Esophagus squamous epithelium (tissue), 5 donors: ENCODE measurements at places on chromosomes 11 and 22.

GRCh38 chr11:2084721-2085120 is 54.5 kb downstream of the IGF2 start:
- no peak for DNase-seq

- no peak for DNase-seq
These were observed 6.2 kb downstream of the TUB start for GRCh38 chr11:8087185-8087584.

DNA sequence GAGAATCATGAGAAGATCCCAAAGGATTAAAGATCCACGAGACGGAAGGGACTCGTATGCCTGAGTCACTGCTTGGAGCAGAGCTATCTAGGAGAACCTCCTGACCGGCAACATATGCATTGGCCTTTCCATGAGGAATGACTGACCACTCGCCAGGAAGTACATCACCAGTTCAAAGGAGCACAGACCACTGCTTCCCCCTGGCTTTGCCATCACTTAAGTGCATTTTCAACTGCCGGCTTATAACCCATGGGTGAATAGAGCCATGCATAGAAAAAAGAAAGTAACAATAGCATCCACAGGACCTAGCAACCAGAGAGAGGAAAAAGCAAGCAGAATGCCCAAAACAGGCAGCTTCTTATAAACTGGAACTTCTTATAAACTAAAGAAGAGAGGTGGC is 98.3 kb upstream of the ZC3H12C start:
- no peak for DNase-seq

DNA sequence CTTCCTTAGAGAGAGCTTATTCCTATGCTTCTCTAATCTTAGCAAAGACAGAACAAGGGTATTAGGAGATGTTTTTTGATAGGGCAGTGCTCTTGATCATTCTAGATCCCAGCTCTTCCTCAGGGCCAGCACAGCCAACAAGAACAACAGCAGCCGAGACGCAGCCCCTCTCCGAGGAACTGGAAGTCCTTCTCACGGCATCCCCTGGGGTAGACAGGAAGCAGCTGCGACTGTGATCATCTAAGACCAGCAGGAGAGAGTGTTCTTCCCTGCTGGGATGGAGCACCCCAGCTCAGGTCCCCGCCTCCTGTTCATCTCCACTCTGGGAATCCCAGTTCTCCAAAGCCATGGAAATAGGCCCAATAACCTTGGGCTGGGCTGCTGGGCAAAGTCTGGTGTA is 29.6 kb downstream of the IRAG1 start:
- DNase-seq = no peak

- DNase-seq = no peak
These were observed 600.6 kb upstream of the CHORDC1 start for GRCh38 chr11:90823446-90823845.

GRCh38 chr22:41862530-41863266 is 29.8 kb downstream of the SREBF2 start:
- no peak for DNase-seq

GRCh38 chr11:7894251-7894650 is 36.8 kb downstream of the OR10A6 start:
- no peak for DNase-seq

GRCh38 chr11:93604008-93604660 is 57.3 kb upstream of the CEP295 start:
- no peak for DNase-seq

GRCh38 chr22:20015971-20016733 is 471 bp downstream of the ARVCF start:
- no peak for DNase-seq

- no peak for DNase-seq
These were observed 1.6 kb upstream of the IRF7 start for GRCh38 chr11:617199-617911.

DNA sequence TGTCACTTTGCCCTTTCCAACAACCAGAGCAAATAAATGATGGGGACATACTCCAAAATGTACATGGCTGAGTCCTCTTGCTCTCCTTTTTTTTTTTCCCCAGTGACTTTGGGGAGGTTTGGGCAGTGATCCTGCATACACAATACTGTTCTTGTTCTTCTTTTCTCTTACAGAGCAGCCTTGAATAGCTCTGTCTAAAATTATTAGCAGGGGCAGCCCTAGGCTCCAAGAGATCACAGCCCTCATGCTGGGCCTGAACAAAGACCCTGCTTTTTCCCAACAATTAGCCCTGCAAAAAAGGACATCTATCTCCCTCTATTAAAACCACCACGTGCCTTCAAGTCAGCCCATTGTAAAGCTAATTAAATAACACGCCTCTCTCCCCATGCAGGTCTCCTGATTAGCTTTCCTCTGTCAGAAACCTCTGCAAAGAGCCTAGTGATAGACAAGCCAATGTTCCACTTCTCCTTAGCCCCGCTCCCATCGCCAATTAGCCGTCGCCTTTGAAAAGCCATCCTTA is 54.7 kb downstream of the ETS1 start:
- no peak for DNase-seq

DNA sequence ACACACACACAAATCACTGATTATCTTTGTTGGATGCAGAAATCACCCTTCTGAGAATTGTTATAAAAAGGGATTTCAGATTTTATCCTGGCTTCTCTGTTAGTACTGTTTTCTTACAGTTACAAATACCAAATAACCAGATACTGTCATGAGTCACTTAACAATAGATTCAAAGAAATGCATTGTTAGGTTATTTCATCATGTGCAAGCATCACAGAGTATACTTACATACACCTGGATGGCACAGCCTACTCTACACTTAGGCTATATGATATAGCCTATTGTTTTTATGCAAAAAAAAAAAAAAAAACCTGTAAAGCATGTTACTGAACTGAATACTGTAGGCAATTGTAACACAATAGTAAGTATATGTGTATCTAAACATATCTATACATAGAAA is 319.2 kb upstream of the ARHGAP42 start:
- no peak for DNase-seq

- DNase-seq = no peak
These were observed 101.2 kb upstream of the RAG2 start for GRCh38 chr11:36699271-36699670.
